ENCODE measurements at places on chromosomes 12 and 14.

GRCh38 chr14:99654235-99654985 is 9.5 kb downstream of the HHIPL1 start:
- peak; percentile 78 for DNase-seq

GRCh38 chr14:92686411-92686899 is 62.0 kb downstream of the LGMN start:
- DNase-seq = no peak

DNA sequence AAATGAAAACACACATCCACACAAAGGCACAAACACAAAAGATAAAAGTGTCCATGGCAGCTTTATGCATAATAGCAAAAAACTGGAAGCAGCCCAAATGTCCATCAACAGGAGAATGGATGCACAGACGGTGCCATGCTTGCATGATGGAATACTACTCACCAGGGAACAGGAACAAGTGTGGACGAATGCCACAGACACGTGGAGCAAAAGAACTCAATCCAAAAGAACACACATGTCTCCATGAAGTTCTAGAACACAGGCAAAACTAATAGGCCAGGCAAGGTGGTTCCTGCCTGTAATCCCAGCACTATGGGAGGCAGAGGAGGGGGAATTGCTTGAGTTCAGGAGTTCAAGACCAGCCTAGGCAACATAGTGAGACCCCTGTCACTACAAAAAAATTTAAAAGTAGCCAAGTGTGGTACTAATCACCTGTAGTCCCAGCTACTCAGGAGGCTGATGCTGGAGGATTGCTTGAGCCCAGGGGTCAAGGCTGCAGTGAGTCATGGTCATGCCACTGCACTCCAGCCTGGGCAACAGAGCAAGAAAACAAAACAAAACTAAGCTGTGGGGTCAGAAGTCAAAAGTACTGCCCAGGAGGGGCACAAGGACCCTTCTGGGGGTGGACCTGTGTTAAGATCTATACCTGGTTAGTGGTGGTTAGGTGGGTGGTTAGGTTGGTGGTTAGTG is 7.3 kb upstream of the TMEM119 start:
- no peak for DNase-seq

- peak; percentile 83 for DNase-seq
These were observed 255.1 kb upstream of the KRR1 start for GRCh38 chr12:75766263-75767160.

DNA sequence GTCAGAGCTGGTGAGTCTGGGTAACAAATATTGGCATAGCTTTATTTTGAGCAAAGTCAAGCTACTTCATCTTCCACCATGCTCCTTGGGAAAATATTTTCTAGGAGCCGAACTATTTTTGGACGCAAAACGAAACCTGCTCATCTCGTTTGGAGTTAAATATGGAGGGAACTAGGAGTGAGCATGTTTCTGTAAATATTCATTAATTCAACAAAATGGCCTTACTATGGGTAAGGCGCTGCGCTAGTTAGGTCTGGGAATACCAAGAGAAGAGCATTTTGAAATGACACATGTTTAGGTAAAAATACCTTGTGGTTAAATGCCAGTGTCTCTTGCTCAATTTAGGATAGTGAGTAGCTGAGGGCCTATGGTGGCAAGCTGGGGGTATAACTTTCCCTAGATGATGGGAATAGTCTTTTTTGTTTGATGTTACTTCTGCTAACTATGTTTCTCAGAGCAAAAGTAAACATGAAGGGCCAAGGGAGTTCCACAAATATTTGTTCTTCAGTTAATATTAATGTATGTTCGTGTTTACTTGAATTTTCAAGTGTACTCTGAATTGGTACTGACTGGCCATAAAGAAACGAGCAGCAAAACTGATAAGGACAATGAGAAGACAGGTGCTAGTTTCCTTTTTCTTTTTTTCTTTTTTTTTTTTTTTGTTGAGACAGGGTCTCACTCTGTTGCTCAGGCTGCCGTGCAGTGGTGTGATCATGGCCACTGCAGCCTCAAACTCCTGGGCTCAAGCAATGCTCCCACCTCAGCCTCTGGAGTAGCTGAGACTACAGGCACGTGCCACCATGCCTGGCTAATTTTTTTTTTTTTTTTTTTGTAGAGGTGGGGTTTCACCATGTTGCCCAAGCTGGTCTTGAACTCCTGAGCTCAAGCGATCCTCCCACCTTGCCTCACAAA is 77.7 kb downstream of the MAP1LC3B2 start:
- DNase-seq = no peak

DNA sequence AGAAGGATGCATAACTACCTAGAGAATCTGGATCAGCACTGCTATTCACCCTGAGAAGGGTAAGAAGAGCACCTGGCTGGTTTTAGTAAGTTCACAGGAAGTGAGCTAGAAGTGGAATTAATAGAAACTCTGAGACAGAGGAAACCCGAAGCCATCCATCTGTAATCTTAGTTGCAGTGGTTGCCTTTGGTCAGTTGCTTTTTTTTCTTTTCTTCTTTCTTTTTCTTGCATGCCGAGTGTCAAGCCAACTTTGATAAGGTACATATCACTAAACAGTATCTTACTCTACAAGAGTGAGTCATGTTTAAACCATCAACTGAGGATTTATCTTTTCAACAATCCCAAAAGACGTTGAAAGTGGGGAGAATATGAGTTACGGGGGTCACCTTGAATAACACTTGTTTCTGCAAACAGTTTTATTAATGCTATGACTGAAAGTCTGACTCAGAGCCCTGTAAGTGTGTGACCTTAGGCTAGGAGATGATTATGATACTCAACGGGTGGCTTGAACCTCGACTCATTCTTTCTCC is 26.7 kb downstream of the C12orf75 start:
- peak; percentile 37 for DNase-seq
